ENCODE measurements at places on chromosomes 16 and 17.
A peak's percentile ranks its signal among the peaks of the same experiment; 100 is the strongest.

DNA sequence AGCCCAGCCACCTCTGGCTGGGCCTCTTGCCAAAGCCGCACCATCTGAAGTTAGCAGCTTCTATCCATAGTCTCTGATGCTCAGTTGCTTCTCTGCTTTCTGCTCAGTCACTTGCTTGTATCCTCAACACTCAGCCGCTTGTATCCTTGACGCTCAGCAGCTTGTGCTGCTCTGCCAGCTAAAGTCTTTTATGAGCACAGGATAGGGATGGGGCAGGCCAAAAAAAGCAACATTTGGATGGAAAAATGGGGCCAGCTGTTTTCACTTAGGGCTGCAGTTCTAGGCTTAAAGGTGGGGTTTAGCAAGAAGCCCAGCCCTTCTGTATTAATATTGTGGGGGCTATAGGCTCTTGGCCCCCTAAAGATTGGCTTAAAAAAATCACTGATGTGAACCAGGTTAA is 739.4 kb downstream of the CDH8 start:
- DNase-seq, result no peak

DNA sequence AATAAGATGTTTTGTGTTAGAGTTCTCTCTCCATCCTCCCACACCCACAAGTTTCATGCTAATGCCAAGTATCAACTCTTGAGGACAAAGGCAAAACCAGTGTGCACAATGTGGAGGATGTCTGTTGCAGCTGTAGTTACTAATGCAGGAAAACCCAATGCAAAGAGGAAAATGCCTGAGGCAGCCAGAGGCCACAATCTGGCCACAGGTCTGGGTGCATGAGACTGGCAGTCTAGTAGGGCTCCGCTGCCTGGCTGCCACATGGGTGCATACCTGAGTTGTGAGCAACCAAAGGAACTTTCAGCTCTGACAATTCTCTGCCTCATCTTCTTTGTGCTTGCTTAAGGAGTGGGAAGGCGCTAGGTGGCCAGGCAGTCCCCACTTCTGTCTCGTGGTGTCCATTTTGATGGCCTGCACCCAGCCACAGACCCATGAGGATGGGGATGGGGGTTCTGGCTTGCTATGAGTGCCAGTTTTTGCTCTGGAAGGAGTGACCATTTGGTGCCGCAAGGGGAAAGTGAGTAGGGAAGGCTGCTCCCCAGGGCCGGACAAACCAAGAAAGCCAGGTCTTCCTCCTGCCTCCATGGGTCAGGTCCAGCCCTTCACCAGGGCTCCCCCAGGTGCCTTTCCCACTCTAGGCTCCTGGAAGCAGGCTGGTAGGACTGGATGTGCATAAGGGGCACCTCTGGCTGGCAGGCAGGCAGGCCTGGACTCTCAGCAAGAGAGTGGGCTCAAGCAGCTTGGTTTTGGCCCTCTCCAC is 4.2 kb upstream of the GFOD2 start:
- DNase-seq, result no peak

- peak; percentile 74 for DNase-seq
Observed at GRCh38 chr17:60506312-60506711, 19.7 kb downstream of the APPBP2 start.

- no peak for DNase-seq
Observed at GRCh38 chr17:36527621-36528250, 6.9 kb downstream of the MYO19 start.

DNA sequence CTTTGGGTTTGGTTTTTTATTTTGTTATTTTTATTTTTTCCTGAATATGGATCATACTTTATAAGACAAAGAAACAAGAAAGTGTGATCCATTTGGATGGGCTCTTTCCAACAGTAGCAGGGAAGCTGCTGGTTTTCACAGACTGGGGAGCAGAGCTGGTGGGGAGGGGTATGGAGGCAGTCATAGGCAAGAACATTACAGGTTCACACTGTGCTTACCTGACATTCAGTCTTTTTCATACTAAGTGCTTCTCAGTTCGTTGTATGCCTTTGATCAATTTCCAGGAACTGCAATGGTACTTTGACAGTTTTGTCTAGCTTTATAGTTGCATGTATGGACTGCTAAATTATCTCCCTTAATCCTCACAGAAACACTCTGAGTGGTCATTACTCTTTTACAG is 27.7 kb downstream of the BEAN1 start:
- DNase-seq, result no peak

- DNase-seq, result no peak
Observed at GRCh38 chr16:55663765-55664677, 8.2 kb downstream of the SLC6A2 start.

DNA sequence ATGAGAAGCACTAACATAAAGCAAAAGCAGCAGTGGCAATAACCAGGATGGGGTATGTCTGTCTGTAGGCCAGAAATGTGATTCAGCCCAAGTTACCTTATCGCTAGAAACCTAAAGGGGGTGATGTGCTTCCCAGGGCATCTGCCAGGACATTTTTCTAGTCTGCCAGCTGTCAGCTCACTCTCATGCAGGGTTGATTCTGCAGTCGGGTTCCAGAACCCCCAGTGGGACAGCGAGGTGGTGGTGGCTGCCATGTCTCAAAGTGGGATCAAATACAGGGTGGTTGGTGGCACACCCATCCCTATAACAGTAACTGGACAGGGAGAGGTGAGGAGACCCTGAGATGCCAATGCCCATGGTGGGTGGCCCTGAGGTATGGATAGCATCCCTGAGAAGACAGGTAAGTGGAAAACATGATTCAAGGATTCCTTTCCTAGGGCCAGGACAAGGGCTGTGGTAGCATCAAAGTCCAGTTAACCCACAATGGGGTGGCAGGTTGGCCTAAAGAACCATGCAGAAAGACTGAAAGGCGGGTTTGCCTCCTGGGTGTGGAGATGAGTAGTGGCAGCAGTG is 84.3 kb downstream of the TNFRSF13B start:
- no peak for DNase-seq

DNA sequence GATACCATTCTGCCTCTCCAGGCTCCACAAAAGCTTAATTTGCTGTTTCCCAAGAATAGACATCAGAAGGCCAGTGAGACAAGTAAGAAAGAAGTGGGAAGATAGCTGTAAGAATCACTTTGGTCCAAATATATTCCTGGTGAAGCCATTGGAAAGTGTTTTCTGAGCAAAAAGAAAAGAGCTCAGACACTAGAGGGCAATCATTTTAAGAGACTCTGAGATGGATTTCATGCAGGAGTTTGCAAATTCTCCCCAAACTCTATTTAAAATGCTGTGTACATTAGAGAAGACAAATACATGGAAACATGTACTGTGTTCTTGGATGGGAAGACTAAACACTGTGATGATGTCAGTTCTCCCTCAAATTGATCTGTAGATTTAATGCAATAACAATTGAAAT is 8.0 kb upstream of the SLC6A2 start:
- DNase-seq, result no peak

DNA sequence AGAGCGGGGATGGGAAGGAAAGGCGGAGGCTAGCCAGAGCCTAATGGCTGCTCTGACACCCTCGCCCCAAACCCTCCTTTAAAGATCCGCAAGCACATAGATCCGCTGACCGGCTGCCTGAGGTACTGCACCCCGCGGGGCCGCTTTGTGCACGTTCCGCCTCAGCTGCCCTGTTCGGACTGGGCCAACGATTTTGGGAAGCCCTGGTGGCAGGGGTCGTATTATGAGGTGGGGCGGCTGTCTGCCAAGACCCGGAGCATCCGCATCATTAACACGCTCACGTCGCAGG is 663 bp downstream of the CYB5D1 start:
- peak; percentile 50 for DNase-seq

GRCh38 chr17:47686664-47687327 is 7.2 kb upstream of the TBKBP1 start:
- no peak for DNase-seq

- peak; percentile 85 for DNase-seq
Observed at GRCh38 chr17:37392024-37392590, 14.5 kb downstream of the ACACA start.

- no peak for DNase-seq
Observed at GRCh38 chr17:82235056-82235774, 6.4 kb downstream of the SLC16A3 start.

DNA sequence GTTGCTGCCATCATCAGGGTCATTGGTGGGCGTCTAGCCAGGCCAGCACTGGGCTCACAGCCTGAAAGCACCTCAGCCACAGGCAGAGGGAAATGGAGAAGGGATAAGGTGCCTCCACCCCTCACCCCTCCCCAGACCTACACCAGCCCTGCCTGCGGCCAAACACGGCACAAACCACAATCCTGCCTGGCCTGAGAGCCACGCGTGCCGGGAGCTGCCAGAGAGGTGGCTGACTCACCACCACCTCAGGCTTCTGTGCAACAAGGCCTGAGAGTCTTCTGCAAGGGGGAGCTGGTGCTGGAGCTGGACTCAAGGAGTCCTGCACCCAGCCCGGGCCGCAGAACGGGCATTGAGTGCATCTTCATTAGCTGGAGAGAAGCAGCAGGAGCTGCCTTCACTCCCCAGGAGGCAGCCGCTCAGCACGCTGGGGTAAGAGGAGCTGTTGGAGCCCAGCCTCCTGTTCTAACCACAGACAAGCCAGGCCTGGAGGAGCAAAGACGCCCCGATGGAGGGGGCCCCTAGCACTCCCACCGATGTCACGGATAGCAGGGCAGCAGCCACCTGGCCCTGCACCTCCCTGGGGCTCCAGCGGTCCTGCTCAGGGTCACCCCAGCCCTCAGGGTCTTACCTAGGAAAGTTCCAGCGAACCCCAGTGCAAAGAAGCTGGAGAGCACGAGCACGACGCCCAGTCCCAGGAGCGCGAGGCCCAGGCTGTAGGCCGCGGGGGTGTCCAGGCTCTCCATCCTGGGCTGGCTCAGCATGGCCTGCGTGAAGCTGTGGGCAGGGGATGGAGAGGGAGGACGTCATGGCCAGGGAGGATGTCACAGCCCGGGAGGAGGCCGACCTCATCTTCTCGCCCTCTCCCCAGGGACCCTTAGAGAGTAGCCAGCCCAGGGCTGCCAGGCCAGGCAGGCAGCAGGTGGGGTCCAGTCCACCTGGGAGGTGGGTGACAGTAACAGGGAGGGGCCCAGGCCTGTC is 16.0 kb upstream of the RASD1 start:
- DNase-seq, result peak; percentile 78

GRCh38 chr16:17252701-17253100 is 218.1 kb downstream of the XYLT1 start:
- no peak for DNase-seq

- DNase-seq, result no peak
Observed at GRCh38 chr17:79647456-79647915, 36.6 kb upstream of the RBFOX3 start.

DNA sequence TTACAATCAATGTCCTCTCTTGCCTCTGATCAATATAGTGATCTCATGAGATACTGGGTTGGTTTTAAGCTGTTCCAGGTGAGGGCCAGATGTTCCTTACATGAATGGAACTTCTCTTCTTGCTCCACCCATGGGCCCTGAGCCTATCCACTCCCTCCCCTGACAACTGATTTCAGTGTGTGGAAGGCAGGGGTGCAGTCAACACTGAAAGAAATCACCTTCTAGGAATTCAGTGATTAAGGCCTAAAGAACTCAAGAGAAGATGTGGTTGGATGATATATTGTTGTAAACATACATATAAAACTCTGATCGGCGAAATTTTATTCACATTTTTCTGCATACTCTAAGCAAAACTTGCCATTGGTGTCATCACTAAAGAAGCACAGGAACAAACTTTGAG is 6.7 kb upstream of the GOSR2 start:
- no peak for DNase-seq

DNA sequence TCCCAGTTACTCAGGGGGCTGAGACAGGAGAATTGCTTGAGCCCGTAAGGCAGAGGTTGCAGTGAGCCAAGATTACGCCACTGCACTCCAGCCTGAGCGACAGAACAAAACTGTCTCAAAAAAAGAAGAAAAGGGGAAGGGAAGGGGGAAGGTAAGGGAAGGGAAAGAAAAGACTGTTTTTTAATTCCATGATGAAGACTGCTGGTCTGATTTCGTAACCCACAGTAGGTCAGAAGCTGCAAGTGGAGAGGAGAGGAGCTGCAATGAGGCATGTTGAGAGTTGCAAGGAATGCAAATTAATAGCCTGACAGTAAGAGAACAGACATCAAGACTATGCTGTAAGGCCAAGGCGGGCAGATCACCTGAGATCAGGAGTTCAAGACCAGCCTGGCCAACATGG is 33.3 kb downstream of the HELZ start:
- DNase-seq, result peak; percentile 54

Data from fibroblast of pulmonary artery (primary cell).